ENCODE measurements at places on chromosomes 3 and 15. TPM values are rescaled to one million over a fixed set of nuclear protein-coding genes. Genes with fewer than 3 reads are reported as not detected.

Gene NANOGP8
- not detected for total RNA-seq

GRCh38 chr3:44206261-44206660 lies 35.4 kb upstream of the TOPAZ1 start:
- DNase-seq = no peak

DNA sequence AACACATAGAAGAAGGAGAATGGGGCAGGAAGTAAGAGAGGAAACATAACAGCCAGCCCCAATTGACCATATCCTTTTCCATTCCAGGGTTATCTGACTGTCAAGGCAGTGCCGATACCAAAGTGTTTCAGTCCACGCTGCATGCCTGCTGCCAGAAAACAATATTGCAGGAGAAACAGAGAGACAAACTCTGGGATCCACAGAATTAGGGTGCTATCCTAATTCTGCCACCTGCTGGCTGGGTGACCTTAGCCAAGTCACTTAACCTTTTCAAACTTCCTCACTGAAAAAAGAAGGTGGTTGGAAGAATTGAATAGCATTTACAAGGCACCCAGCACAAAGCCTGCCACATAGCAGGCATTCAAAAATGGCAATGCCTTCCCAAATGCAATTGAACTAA lies 32.0 kb downstream of the GLB1 start:
- peak; percentile 1 for DNase-seq

Gene ISLR
- 0.53 TPM for total RNA-seq

Gene TEX9
- total RNA-seq = 2.6 TPM

- no peak for DNase-seq
These were observed 29.6 kb upstream of the BHLHE40 start for GRCh38 chr3:4949659-4950058.

- no peak for DNase-seq
These were observed 5.3 kb upstream of the THRB start for GRCh38 chr3:24499991-24500390.

GRCh38 chr3:78893161-78893560 lies 874.6 kb downstream of the ROBO1 start:
- no peak for DNase-seq

Gene THOC7
- 38.8 TPM for total RNA-seq

Gene FGD5
- not detected for total RNA-seq

DNA sequence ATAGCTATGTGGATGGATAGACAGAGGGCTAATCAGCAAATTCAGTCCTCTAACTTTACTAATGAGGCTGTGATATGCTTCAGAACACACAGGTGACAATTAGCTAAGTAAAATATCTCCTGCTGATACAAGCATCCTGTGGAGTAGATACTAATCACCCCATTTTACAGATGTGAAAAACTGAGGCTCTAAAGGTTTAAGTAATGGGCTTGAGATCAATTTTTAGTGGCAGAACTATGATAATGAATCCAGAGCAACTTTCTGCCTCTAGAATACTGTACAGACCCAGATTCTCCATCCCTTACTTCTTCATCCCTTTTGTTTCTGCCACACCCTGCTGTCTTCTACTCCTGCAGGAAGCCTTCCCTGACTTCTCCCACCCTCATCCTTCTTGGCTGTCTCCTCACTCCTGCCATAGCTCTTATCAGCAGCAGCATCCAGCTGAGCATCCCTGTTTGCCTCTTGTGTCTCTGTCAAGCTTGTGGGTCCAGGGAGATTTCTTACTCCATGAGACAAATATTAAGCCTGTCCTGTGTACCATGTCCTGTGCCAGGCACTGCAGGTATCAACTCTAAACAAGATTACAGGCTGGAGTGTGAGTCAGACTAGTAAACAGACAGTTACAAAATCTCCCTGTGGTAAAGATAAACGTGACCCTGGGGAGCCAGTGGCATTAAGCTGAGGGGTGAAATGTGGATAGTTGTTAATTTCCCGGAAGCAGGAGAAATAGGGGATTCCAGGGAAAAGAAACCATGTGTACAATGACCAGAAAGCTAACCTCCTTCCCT lies 39.2 kb downstream of the SLC6A11 start:
- peak; percentile 56 for DNase-seq

- no peak for DNase-seq
These were observed 15.6 kb downstream of the CPA3 start for GRCh38 chr3:148880681-148881080.

Gene C3orf80
- not detected for total RNA-seq

GRCh38 chr15:99568625-99569352 lies 3.0 kb downstream of the MEF2A start:
- no peak for DNase-seq

- DNase-seq = no peak
These were observed 29.5 kb downstream of the PRICKLE2 start for GRCh38 chr3:64195789-64196188.

DNA sequence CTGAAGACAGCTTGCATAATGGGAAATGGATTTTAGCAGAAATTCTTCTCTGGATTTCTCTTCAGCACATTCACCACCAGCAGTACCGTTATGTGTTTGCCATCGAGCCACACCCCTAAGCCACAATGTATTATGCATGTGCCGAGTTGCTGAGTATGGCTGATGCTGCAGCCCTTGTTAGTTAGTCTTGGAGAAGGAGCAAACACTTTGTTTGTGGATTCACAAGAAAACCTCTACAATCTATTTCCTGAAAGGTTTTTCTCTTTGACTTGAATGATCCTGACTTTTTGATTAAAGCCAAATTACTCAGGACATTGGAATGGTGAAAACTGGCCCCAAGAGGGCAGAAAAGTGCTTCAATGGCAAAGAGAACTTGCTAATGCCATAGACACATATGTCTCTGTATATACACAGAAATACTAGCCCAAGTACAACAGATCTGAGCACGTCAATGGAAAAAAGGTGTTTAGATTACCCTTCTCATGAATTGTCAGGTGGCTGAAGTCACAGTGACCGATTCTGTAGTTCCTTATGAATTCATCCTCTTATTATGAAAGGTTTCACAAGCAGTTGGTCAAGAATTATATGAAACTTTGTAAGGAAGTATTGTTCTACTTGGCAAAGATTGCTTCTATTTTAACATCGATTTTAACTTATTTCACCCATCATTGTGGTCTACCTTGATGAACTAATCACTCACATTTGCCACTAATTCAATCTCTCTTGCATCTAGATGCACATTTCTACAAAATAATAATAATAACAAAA lies 103.0 kb downstream of the P3H2 start:
- DNase-seq = peak; percentile 85

DNA sequence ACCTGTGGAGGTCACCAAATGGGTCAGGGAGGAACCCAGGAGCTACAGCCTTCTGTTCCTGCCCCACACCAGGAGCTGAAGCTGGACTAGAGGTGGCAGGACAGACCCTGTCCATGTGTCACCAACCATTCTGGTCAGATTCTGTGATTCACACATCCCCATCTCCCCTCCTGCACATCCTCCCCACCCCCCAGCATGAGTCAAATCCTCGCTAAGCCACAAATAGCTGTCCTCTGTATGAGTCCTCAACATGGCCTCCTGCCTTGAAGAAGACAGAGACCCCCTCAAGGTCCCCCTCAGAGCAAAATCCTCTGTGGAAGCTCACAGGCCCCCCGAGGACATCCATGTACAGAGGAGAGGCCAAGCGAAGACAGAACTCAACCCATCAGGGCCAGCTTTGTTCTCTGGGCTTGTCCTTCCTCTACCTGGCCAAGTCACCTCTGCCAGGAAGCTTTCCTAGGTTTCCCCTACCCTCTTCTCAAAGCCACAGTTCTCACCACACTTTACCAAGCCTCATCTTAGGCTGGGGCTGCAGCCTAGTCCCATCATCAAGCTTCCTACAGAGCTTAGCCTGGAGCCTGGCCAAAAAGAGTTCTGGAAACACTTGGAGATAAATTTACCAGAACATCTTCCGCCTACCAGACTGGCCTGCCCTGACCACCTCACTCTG lies 17.1 kb downstream of the CACNA2D2 start:
- DNase-seq = peak; percentile 4

Gene GOLGA8H
- total RNA-seq = 0.13 TPM

Gene PLSCR5
- not detected for total RNA-seq

DNA sequence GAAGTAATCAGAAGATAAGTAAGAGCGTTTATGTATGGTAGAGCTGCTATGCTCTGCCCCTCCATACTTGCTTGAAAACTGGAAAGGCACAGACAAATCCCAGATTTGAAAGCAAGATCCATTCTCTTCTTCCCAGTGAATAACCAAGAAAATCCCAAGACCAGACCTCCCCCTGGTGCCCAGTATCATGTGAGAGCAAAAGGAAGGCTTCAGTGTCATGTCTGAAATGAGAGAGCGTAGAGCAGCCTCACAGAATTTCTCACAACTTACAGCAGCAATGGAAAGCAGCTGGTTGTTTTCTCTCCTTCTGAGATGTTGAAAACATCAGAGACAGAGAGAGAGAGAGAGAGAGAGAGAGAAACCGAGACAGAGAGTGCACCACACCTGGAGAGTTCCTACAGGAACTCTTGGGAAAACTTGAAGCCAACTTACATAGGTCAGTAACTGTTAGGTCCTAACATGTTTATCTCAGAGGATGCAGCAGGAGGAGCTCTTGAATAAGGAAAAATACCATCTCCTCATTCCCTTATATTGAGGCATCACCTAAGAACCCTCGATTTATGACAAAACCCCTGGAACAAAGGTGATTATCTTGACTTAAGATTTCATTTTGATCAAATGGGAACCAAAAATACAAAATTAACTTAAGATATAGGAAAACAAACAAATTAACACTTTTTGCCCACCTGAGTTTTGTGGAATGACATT lies 273.3 kb downstream of the NSUN3 start:
- DNase-seq = peak; percentile 69

DNA sequence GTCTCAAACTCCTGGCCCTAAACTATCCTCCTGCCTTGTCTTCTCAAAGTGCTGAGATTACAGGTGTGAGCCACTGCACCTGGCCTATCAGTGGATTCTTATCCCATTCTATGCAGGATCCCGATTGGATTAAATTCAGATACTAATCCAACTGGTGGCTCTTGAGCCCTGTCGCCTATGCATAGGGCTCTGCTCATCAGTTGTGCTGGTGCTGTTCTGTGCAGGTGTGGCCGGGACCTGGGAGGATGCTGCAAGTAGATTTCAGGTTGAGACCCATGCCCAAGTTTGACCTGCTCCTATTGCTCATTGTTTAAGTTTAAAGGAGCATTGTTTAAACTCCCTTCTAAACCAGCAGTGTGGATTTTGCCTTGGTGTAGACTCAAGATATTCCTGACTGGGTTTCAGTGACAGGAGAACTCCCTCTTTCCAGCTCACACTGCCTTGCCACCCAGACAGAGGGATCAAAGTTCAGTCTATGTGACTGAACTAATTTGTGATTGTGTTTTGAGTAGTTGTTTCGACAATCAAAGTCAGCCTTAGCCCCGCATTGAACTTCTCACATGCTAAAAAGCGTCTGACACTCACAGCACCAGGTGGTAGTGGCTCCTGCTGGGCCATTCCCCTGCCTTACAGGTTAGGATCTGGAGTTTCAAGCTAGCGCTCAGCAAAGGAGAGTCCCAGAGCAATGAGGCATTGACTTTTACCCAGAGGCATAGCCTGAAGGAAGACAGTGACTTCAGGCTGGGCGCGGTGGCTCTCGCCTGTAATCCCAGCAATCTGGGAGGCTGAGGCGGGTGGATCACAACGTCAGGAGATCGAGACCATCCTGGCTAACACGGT lies 45.0 kb upstream of the PIK3CB start:
- no peak for DNase-seq

GRCh38 chr15:45903283-45903682 lies 268.5 kb downstream of the SQOR start:
- peak; percentile 28 for DNase-seq

Gene STRIT1
- not detected for total RNA-seq

- no peak for DNase-seq
These were observed 286.3 kb upstream of the ROBO2 start for GRCh38 chr3:76753599-76753998.

- no peak for DNase-seq
These were observed 37.6 kb downstream of the CORO2B start for GRCh38 chr15:68616397-68616796.

Gene GPR149
- not detected for total RNA-seq

- DNase-seq = peak; percentile 28
These were observed 144.6 kb upstream of the MEF2A start for GRCh38 chr15:99421172-99421656.

GRCh38 chr15:77532067-77532710 lies 100.5 kb downstream of the LINGO1 start:
- DNase-seq = no peak

DNA sequence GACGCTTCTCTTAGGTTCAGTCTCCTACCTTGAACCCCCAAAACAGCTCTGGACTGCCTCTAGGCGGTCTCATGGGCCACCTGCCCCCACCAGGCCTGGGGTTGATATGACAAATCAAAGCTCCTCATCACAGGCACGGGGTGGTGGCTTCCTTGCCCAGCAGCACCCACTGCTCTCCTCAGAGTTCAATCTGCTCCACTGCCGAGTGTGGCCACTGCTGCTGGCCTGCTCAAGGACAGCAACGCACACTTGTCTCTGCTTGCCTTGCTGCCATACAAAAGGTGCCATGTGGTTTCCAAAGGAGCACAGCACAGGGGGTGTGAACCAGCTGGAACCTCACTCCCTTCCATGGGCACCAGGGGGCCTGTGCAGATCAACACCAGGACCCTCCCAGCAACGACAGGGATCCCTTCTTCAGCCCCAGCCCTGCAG lies 10.2 kb downstream of the KBTBD13 start:
- DNase-seq = peak; percentile 46

DNA sequence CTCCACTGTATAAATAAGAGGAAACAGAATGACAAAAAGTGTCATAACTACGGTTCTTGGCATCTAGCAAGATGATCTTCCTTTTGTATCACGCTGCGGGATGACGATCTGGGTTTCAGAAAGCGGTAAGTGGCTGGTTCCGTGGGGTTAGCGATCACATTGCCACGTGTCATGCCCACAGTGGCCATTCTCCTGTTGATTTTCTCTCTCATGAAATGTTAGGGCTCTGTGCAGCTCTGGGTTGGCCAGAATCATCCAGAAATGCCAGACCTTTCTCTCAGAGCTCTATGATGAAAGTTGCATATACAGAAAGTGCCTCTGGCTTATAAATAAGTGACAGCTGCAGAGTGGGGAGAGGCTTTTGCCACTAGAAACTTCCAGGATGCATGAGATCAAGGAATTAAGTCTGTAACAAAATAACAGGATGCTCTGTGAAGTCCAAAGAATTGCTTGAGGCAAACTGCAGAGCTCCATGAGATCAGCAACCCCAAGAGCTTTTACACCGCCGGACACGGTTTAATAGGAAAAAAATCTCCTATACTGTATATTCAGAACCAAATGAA lies 71.6 kb downstream of the ABTB1 start:
- DNase-seq = no peak

- DNase-seq = no peak
These were observed 749.6 kb upstream of the LMCD1 start for GRCh38 chr3:7752005-7752404.

DNA sequence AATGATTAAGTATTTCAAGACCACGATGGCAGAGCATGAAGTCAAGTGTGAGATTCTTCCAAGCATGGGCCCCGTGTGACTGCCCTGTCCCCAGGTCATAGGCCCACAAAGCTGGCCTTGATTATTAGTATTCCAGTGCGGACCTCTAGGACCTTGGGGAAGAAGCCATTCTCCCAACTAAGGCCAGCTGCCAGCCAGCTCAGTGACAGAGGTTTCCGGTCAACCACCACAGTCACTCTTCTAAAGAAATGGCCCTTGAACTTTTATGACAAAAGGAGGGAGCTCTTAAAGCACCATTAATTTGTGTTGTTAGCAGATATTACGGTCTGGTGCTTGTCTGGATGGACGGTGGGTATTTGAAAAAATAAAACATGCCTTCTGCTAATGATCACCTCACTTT lies 28.0 kb downstream of the FAM3D start:
- DNase-seq = no peak

Gene GPR176
- total RNA-seq = 3.4 TPM

Gene MGLL
- total RNA-seq = 25.5 TPM

Gene NFKBIZ
- total RNA-seq = 40.3 TPM
